Stimulated activated CD4-positive, alpha-beta T cell treated with anti-CD3 and anti-CD28 coated beads, TNF-alpha, amount 100 ng/mL, for 48 hours (primary cell): ENCODE measurements at places on chromosomes 12 and 14.

GRCh38 chr12:66072566-66072965, 58.0 kb downstream of the LLPH start:
- DNase-seq: no peak

GRCh38 chr12:14972816-14973215, at the start of gene PDE6H:
TSS of gene PDE6H (plus strand) at chr12:14973042. CDS start at chr12:14978013, 4,971 bp downstream.
- no peak for DNase-seq

DNA sequence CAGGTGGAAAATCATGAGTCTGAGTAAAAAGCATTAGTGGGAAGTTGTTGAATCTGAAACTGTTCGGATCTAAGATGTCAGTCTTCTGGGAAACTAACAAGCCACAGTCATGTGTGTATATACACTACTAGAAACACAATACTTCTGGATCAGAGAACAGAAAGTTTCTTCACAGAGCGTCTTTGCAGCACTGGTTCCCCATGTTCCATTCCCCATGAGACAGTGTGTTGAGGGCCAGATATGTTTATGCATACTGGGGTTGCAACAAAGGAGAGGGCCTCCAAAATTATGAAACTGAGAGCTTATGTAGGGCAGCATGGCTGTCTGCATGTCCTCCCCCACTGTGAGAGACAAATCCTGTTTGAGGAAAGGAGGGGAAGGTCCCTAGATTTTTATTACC, 295.0 kb upstream of the NAV3 start:
- DNase-seq: no peak

- no peak for DNase-seq
Measured at GRCh38 chr14:75277815-75278421, 710 bp upstream of the FOS start.

GRCh38 chr12:105920161-105920684, 218.5 kb downstream of the NUAK1 start:
- no peak for DNase-seq

DNA sequence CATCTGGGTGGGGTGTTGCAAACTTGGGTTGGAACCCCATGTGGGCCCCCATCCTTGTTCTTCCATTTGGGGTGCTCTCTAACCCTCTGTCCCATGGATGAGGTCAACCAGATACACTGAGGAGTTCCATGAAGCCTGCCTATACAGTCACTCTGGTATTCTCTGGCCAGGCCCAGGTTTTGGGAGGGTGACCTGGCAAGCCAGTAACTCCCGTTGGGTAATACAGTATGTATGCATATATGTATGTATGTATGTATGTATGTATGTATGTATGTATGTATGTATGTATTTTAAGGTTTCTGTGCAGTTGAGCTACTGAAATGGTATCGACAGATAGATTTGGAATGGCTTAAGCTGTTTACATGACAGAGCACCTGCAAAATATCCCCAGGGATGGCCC, 12.8 kb upstream of the HELB start:
- DNase-seq: no peak

DNA sequence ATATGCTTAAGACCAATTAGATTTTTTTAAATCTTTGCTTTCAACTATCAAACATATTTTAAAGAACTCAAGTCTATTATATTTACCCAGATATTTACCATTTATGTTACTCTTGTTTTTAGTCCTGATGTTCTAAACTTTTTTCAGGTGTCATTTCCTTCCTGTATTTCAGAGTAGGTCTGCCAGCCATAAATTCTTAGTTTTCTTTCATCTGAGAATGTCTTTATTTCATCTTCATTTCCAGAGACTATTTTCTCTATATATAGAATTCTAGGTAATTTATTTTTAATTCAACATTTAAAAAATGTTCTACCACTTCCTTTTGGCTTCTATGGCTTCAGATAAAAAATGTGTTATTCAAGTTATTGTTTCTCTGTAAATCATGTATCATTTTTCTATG, 218.2 kb upstream of the AMIGO2 start:
- no peak for DNase-seq

GRCh38 chr12:114450019-114450418, 44.1 kb upstream of the TBX5 start:
- DNase-seq: no peak

DNA sequence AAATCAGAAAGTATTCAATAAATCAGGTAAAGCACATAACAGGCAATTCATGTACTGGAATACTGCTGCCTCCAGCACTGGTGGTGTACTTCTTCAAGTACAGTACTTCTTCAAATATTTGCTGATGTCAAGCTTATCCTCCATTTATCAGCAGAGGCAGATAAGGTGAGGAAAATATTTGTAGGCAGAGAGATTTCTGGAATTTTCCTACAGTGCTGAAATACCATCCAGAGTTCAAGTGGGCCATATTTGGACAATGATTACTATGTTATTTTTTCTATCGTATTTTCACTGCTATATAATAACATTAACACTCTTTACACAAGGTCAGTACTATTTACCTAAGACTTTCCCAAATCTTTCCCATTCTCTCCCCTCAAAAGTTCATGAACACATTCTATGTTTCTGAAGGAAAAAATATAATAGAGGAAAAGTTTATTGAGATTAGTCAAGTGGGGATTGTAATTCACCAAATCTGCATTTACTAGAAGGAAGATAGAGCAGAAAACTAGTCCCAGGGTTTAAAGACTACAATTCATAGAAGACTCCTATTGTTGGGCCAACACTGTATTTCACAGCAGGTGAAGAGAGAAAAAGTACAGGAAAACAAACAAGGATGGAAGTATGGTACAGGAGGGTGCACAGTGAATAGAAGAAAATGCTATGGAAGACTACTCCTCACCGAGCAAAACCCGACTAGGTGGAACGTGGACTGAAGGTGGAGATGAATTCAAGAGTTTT, 141.1 kb downstream of the PAWR start:
- DNase-seq: no peak

DNA sequence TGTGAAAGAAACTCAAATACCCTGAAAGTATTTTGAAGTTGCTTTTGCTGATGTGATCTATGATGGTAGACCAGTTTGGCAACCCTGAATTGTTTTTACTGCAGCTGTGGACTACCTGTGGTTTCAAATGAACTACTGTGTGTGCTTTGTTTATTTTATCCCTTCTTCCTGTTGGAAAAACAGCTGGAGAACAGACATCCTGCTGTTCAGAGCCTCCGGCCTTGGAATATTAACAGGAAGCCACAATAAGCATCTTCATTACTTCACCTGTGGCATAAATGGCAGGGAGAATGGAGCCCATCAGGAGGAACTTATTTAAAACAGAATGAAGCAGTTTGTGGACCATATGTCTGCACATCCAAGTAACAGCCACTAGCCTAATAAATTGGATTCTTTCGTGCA, 104.8 kb downstream of the DUSP6 start:
- no peak for DNase-seq

DNA sequence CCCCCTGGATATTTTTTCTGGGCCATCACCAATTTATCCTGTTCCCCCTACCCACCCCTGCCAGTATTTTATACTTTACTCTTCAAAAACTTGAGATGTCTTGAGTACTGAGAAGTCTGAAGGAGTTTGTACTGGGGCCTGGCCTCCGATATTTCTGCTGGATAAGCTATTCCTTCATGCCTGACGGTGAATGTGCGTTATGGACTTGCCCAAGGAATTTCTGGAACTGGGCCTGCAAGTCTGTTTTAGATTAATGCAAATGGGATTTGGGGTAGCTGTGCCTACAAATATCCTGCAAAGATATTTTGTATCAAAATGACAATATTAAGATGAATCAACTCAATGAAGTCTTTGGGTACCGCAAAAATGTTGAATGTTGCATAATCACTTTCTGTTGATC, at the start of gene PTCSC3:
PTCSC3 (minus strand) TSS at position 199 of the 400 bp plus-strand sequence.
- DNase-seq: no peak

DNA sequence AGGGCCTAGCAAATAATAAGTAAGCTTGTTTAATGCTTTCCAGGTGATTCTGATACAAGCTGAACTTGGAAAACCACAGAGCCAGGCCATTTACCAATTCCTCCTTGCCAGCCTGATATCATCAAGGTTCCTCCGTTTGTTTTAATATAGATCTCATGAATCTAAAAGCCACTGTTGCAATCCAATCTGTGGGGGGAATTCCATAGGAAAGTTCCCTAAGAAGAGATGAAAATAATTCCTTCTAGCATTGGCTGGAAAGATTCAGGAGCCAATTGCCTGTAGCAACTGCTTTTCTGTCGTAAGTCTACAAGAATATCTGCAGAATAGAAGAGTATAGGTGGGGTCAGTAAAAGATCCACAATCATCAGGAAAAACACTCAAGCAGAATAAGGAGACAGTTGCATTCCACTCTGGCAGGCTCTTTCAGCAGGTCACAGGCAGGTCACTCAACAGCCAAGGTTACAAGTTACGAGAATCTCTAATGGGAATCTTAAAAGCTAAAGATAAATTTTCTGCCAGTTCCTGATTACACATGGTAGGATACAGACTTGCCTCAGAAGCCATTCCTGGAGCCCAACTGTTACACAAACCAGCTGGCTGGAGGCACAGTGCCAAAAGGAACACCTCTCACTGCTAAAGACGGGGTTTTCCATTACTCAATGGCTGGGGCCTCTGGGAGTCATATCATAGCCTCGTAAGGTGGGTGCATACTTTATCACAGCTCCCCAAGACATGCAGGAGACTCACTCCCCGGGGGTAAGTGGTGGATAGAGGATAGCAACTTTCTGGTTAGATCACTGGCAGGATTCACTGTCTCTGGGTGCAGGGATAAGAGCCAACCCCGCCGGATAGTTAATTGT, 43.6 kb downstream of the FGD6 start:
- no peak for DNase-seq

DNA sequence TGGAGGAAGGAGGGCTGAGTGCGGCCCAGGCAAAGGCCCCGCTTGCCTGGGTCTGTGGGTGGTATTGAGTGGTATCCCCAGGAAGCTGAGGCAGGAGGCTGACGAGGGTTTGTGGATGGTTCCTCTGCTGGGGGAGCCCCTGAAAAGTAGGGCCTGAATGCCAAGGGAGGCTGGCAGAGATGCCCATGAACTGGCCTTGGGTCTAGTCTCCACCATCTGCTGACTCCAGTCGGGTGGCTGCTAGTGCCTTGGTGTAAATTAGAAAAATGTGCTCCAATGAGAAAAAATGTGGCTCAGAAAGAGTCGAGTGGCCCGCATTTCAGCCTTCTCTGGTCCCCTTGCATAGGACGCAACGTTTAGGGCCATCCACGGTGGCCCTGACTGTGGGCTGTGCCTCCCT, 181.2 kb upstream of the PRMT8 start:
- DNase-seq: no peak
